ENCODE measurements at places on chromosomes 16 and 17. TPM values are rescaled to one million over a fixed set of nuclear protein-coding genes. Genes with fewer than 3 reads are reported as not detected.
A peak's percentile ranks its signal among the peaks of the same experiment; 100 is the strongest.

DNA sequence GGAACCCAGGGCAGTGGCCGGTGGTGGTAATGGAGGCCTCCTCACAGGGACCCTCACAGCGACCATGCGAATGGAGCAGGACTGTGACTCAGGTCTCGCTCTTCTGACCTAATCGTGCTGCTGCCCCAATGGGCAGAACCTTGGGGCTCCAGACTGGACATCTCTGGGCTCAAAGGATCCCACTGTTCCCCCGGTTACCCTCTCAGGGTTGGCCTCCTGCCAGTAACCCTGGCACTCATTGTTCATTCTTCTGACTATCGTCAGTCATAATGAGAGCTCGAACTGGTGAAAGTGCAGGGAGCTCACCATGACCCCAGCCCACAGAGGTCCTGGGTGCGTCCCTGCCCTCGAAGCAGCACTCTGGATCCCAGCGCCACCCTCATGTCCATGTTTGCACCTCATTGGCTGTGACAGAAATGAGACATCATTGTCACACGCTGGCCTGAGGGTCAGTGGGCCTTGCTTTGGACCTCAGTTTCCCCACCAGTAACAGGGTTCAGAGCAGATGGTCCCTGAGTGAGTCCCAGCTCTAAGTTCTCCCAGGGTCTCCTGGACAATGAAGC lies 4.0 kb upstream of the NPRL3 start:
- no peak overlapping the region for H3K4me3 ChIP-seq
- peaks cover 3% of the 10 kb centered on the region for H3K27me3 ChIP-seq
- no peak overlapping the region for H3K27ac ChIP-seq
- H3K36me3 ChIP-seq = no peaks in the 10 kb centered on the region
- no peak for DNase-seq

GRCh38 chr16:56327071-56327928 lies 98.0 kb downstream of the AMFR start:
- no peaks in the 10 kb centered on the region for H3K36me3 ChIP-seq
- no peak overlapping the region for H3K4me3 ChIP-seq
- H3K27ac ChIP-seq = no peak overlapping the region

The LRRC45 gene
- 15.4 TPM for total RNA-seq

The QPRT gene
- 112 TPM for total RNA-seq

The IL17C gene
- total RNA-seq = not detected

DNA sequence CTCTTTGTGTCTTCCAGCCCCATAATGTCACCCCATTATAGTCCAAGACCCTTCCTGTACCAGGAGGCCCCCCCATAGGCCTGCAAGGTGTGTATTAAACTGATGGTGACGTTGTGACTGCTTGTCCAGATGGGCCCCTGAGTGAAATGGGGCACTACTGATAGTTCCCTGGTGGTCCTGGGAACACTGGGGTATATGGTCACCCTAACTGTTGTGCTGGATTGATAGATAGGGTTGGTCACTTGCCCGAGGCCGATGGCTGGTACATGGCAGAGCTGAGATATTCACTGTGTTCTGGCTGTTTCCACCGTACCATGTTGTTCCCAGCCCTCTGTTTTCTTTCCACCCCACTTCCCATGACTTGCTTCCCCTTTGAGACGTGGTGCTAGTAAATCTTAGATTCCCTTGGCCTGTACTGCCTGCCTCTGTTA lies 4.3 kb downstream of the CNP start:
- no peaks in the 10 kb centered on the region for H3K27me3 ChIP-seq
- H3K36me3 ChIP-seq = no peaks in the 10 kb centered on the region
- H3K4me1 ChIP-seq = peaks cover 10% of the 10 kb centered on the region
- no peak for DNase-seq
- H3K27ac ChIP-seq = no peak overlapping the region
- H3K4me3 ChIP-seq = no peak overlapping the region

DNA sequence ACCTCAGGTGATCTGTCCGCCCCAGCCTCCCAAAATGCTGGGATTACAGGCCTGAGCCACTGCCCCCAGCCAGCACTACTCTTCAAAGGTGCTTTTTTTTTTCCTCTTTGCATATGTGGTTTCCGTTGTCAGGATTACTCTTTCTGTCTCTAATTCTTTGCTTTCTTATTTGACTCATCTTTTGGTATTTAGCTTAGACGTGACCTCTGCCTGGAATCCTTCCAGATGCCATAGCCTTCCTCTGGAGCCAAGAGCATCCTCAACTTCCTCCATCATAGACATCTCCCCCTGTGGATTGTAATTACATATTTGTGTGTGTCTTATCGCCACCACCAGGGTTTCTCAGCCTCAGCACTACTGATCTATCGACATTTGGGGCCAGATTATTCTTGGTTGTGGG lies 84.4 kb upstream of the XYLT1 start:
- no peaks in the 10 kb centered on the region for H3K36me3 ChIP-seq
- no peak for DNase-seq
- H3K4me3 ChIP-seq = no peak overlapping the region
- H3K27me3 ChIP-seq = no peaks in the 10 kb centered on the region
- no peak overlapping the region for H3K27ac ChIP-seq

- H3K36me3 ChIP-seq = no peaks in the 10 kb centered on the region
- peaks cover 2% of the 10 kb centered on the region for H3K4me1 ChIP-seq
- no peak overlapping the region for H3K27ac ChIP-seq
- H3K27me3 ChIP-seq = no peaks in the 10 kb centered on the region
- H3K4me3 ChIP-seq = no peak overlapping the region
These were observed 412.1 kb downstream of the KCNJ2 start for GRCh38 chr17:70581459-70581858.

DNA sequence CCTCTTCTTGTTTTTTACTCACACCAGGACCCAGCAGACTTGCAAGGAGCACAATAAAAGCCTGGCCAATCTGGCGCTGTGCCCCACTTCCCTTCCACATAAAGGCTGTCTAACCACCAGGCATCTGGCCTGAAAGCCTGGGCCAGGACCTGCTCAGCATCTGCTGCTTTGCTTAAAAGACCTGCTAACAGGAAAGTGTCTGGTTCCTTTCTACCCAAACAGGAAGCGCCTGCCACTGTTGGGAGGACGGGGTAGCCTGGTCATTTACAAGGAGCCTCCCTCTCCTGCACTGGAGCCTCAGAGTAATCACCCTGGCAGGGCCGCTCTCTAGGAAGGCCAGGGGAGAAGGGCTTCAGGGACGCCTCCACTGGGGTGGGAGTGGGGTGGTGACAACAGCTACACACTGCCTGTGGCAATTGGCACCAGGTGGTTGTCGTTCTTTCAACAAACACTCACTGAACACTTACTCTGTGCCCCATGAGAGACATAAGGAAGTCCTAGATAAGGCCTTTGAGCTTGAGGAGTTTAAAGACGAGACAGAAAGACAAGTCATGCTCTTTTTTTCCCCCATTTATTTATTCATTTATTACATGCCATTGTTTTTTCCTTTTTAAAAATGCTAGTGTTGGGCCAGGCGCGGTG lies 6.3 kb upstream of the MMP28 start:
- H3K4me3 ChIP-seq = no peak overlapping the region
- no peaks in the 10 kb centered on the region for H3K36me3 ChIP-seq
- H3K4me1 ChIP-seq = no peaks in the 10 kb centered on the region
- no peak for DNase-seq
- no peak overlapping the region for H3K27ac ChIP-seq

The CCL4L2 gene
- total RNA-seq = not detected

The RUNDC3A gene
- 0.09 TPM for total RNA-seq

DNA sequence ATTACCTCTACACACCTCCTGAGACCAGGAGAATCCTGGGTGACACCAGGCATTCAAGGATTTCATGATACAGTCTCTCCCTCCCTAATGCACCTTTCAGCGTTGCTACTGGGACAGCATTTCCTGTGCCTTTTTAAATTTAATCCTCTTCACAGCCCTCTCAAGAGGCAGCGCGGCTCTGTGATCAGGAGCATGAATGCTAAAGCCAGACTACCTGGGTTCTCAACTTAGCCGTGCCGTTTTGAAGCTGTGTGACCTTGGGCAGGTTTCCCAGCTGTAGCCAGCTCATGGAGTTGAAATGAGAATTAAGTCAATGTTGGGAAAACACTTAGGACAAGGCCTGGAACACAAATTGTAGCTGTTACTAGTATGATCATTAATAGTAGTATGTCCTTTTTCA lies 191.8 kb downstream of the XYLT1 start:
- no peak overlapping the region for H3K4me3 ChIP-seq
- no peaks in the 10 kb centered on the region for H3K27me3 ChIP-seq
- H3K36me3 ChIP-seq = no peaks in the 10 kb centered on the region

DNA sequence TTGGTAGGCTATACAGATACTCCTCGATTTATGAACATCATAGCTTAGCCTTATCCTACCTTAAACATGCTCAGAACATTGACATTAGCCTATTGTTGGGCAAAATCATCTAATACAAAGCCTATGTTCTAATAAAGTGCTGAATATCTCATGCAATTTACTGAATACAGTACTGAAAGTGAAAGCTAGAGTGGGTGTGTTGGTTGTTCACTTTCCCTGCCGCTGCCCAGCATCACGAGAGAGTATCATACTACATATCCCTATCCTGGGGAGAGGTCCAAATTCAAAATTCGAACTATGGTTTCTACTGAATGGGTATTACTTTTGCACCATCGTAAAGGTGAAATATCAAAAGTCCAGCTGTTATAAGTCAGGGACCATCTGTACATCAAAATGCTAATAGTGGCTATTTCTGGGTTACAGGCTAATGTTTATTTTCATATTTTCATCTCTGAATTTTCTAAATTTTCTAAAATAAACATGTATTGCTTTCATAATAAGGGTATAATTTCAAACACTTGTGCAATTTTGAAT lies 54.5 kb downstream of the NACA2 start:
- no peak overlapping the region for H3K4me3 ChIP-seq
- no peaks in the 10 kb centered on the region for H3K36me3 ChIP-seq
- H3K4me1 ChIP-seq = peaks cover 4% of the 10 kb centered on the region
- H3K27ac ChIP-seq = no peak overlapping the region
- no peaks in the 10 kb centered on the region for H3K27me3 ChIP-seq

The MPP2 gene
- 7.8 TPM for total RNA-seq

GRCh38 chr17:83189044-83190003 lies 109.9 kb downstream of the METRNL start:
- no peaks in the 10 kb centered on the region for H3K27me3 ChIP-seq
- no peaks in the 10 kb centered on the region for H3K36me3 ChIP-seq
- no peak for DNase-seq
- H3K27ac ChIP-seq = no peak overlapping the region
- H3K4me1 ChIP-seq = no peaks in the 10 kb centered on the region
- H3K4me3 ChIP-seq = no peak overlapping the region

The KRT24 gene
- not detected for total RNA-seq

GRCh38 chr16:3610698-3611145 lies 684 bp downstream of the SLX4 start:
- DNase-seq = no peak
- peak overlapping the region; percentile 97 for H3K4me3 ChIP-seq
- no peaks in the 10 kb centered on the region for H3K36me3 ChIP-seq
- peaks cover 8% of the 10 kb centered on the region for H3K4me1 ChIP-seq
- no peak overlapping the region for H3K27ac ChIP-seq

The IRF8 gene
- total RNA-seq = 1.2 TPM

The NAA60 gene
- 21.3 TPM for total RNA-seq

The GALR2 gene
- not detected for total RNA-seq

GRCh38 chr16:24152826-24153225 lies 103.3 kb upstream of the CACNG3 start:
- no peaks in the 10 kb centered on the region for H3K27me3 ChIP-seq
- H3K4me3 ChIP-seq = no peak overlapping the region
- DNase-seq = no peak
- no peak overlapping the region for H3K27ac ChIP-seq

The PROCA1 gene
- total RNA-seq = 12.5 TPM

DNA sequence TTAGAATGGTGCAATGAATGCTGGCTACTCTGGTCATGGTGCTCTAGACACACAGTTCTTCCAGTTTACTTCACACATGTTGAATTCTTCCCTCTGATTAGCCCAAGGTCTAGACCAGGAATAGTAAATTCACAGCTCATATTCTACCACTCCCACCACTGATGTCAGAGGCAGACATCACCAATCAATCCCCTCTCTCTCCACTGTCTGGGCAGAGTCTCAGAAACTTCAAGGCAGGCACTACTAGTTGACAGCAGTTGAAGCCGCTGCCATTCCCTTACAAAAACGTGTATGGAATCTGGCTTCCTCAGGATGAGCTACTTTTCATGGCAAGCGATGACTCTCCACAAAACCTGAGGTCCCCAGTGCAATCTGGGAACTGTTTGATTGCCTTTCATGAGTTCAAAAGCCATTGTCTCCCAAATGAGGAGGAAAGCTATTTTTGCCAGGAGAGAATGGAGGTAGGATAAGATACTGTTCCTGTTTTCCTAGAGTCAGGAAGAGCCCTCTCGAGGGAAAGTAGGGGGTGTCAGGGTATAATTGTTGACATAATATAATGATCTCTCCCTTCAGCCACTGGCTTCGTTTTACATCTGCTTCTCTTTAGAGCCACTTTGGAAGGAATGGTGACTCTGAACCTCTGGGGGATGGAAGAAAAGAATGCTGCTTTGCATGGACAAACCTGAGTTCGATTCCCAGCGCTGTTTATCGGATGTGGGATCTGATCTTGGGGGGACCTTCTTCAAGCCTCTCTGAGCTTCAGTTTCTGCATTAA lies 90.0 kb downstream of the FOXL1 start:
- H3K27me3 ChIP-seq = no peaks in the 10 kb centered on the region
- no peak overlapping the region for H3K27ac ChIP-seq
- H3K4me1 ChIP-seq = peaks cover 31% of the 10 kb centered on the region
- DNase-seq = no peak
- no peak overlapping the region for H3K4me3 ChIP-seq

GRCh38 chr17:52064791-52065211 lies 93.7 kb downstream of the CA10 start:
- H3K36me3 ChIP-seq = no peaks in the 10 kb centered on the region
- no peak overlapping the region for H3K4me3 ChIP-seq
- no peaks in the 10 kb centered on the region for H3K27me3 ChIP-seq
- DNase-seq = no peak
- H3K4me1 ChIP-seq = no peaks in the 10 kb centered on the region

DNA sequence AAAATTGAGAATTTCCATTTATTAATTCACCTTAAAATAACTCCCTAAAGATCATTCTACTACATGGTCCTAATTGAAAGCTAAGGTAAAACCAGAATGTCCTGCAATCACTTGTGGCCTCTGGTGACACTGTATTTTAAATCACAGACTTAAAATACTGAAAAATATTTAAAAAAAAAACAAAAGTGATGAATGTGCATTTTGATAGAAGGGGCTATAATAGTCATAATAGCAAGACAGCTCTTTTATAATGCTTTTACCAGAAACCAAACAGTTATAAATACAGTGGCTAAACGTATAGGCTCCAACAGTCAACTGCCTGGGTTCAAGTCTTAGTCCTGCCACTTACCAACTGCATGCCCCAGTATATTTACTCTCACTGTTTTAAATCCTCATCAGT lies 21.2 kb downstream of the PHLPP2 start:
- H3K27ac ChIP-seq = no peak overlapping the region
- H3K4me3 ChIP-seq = no peak overlapping the region
- DNase-seq = no peak
- H3K4me1 ChIP-seq = peaks cover 11% of the 10 kb centered on the region

The NPIPA5 gene
- total RNA-seq = 0.87 TPM

GRCh38 chr16:1141191-1141590 lies 11.7 kb upstream of the CACNA1H start:
- no peak overlapping the region for H3K4me3 ChIP-seq
- peaks cover 23% of the 10 kb centered on the region for H3K4me1 ChIP-seq
- H3K36me3 ChIP-seq = no peaks in the 10 kb centered on the region
